ENCODE measurements at places on chromosomes 16 and 17.

DNA sequence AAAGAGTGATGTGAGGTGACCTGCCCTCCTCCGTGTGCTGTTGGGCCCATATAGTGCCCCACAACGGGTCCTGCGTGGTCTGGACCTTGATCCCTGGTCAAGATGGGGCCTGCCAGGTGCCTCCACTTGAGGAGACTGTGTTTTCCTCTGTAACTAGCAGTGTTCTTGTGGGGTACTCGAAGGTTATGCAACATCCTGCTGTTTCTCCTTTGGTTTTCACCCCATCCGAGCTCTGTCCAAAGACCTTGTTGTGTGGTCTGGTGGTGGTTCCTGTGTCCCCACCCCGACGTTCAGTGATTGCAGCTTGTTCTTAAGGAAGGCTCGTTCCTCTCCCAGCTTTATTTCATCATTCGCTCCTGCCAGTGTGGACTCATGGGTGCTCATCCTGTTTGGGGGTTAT is 38.7 kb upstream of the ZNF750 start:
- DNase-seq = no peak

DNA sequence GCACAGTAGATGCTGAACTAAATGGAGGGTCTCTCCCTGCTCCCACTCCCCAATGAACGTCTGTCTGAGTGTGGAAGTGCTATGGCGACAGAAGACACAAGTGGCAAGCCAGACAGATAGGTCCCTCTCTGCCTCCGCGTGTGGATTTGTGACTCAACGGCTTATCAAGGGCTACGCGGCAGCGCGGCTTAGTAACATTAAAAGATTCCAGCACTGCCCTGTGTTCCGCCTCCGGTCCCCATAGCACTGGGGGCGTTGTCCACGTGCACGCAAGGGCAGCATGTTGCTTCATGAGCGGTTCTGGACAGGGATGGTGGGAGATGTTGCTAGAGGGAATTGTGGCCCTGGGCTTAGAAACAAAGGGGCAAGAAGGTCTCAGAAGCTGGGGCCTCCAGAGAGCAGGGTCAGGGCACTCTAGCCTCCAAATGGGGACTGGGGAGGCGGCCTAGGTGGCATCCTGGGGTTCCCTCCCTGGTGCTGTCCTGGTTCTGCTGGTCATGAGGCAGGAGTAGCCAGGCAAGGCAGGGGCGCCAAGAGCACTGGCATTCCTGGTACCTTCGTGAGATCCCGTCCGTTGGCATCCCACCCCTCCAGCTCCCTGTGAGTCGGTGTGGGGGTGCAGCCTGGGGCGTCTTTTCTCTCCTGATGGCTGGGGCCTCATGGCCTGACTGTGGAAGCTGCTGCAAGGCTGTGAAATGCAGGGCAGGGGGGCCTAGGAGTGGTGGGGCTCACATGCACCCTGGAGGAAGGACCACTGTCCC is 9.1 kb downstream of the CRHR1 start:
- DNase-seq = no peak

- no peak for DNase-seq
These were observed 17.6 kb upstream of the CBX2 start for GRCh38 chr17:79760197-79760906.

DNA sequence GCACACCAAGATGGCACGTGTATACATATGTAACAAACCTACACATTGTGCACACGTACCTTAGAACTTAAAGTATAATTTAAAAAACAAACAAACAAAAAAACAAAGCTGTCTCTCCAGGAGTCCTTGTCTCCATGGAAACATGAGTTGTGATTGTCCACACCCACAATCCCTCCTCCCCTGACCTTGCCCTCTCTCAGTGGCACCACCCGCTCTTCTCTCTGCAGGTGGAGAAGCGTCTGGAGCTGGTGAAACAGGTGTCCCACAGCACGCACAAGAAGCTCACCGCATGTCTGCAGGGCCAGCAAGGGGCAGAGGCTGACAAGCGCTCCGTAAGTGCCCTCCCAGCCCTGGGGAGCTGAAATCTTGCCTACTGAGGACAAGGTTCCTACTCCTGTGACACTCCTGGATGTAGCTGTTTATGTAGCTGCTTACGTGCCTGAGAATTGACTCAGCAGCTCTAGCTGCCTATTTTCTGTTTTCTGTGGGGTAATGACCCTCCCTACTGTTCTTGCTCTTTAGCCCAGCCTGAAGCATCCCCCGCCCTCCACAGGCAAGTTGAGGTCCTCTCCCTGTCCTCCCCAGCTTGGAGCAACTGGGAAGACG is 107.0 kb downstream of the ARHGAP44 start:
- no peak for DNase-seq

- no peak for DNase-seq
These were observed 23.2 kb upstream of the ARHGAP17 start for GRCh38 chr16:25038239-25038954.

- no peak for DNase-seq
These were observed 9.3 kb upstream of the METRNL start for GRCh38 chr17:83069931-83070742.

DNA sequence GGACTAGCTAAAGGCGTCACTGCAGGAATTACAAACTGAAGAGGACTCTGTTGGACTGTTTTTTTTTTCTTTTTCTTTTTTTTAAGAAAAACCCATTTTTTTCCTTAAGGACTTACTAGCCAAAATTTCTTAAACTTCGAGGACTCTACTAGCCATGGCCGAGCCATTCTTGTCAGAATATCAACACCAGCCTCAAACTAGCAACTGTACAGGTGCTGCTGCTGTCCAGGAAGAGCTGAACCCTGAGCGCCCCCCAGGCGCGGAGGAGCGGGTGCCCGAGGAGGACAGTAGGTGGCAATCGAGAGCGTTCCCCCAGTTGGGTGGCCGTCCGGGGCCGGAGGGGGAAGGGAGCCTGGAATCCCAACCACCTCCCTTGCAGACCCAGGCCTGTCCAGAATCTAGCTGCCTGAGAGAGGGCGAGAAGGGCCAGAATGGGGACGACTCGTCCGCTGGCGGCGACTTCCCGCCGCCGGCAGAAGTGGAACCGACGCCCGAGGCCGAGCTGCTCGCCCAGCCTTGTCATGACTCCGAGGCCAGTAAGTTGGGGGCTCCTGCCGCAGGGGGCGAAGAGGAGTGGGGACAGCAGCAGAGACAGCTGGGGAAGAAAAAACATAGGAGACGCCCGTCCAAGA is 878 bp downstream of the HEXIM1 start:
- DNase-seq = peak; percentile 60

DNA sequence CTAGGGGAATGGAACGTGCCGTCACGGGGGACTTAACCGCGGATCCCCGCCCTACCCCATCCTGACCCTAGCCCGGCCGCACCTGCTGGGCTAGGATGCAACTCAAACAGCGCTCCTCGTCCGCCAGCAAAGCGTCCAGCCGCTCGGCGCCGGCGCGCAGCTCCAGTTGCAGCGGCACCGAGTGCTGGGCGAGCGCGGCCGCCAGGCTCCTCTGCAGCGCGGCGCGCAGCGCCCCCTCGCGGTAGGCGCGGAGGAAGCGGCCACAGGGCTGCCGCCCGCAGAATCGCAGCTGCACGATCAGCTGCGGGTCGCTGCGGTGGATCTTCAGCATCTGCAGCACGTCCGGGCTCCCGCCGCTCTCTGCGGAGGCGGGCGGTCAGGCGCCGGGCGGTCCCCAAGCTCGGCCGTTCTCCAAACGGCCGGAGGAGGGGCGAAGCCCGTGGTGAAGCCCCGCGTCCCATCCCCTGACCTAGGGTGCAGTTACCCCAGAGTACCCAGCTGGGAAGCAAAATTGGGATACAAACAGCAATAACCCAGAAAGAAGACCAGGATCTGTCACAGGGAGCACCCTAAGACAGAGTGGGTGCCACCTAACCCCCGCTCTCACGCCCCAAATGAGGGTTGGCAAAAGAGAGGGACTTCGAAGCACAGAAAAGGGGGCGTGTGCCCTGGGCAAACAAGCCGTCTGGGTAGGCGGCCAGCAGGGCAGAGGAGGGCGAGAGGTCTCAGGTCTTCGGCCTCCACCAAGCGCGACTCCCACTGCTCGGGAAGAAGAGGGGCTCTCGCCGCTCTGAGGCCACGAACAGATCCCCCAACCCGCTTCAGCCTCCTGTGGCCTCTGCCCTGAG is 4.2 kb downstream of the TRADD start:
- peak; percentile 63 for DNase-seq

DNA sequence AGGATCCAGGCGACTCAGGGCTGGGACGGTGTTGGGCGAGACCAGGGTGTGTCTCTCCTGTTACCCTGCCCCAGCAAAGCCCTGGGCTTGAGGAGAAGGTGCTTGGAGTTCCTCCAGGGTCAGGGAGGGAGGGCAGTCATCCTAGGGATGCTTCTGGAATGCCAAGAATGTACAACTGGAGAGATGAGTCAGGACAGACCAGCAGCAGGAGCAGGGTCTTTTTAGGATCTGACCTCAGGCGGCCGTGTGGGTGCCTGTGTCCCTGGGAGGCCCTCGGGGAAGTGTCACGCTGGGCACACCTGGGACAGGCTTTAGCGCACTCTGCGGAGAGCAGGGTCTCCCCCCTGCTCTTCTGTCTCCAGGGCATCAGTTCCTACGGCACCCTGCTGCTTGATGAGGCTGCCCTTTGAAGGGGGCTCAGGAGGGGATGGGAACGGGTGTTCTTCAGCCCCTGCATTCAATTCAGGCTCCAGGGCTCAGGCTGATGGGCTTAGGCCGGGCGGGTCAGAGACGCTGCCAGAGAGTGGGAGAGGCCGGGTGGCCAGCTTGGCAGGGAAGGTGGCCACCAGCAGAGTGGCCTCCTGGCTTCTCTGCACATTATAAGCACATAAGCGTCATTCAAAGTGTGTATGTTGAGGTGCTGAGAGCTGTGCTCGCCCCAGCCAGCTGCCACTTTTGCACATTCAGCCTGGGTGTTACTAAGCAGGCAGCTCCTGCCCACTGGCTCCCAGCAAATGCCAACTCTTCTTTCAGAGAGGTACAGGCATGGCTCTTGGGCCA is 8.4 kb upstream of the MTSS2 start:
- no peak for DNase-seq

GRCh38 chr16:57252148-57252721 is 7.2 kb downstream of the ARL2BP start:
- no peak for DNase-seq

DNA sequence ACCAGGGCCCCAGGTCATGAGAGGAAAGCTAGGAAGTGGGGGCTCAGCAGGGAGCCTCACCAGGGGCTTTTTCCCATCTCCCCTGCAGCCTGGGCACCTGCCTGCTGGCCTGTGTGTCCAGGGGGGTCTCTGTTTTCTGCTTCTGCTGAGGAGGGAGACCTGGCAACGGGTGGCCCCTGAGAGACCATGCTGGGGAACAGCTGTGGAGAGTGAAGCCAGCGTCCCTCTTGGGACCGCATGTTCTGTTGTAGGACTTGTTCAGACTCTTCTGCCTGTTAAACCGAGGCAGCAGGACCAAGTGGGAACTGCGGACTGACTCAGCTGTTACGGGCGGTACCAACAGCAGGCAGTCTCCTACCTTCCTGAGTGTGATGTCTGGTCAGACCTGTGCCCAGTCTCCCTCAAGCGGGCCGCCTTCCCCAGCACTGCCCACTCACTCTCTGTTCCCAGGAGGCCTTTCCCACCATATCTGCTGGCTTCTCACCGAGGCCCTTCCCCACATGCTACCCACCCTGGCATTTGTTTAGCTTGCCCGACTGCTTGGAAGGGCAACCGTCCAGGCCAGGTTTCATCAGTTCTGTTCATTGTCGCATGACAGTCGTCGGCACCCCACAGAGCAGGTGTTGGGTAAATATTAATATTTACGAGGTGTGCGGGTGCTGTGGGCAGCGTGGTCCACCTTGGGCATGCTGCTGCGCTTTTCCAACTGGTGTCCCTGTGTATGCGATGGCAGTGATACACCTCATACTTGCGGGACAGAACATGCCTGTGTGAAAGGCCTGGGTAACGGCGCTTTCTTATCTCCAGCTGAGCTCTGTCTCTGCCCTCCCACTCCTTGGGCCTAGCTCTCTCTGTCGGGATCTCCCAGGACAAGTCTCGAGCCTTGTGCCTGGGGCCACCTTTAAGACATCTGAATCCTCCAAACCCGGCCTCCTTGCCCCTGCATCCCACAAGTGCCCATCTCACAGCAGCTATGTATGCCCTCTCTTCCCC is 69.4 kb downstream of the MPRIP start:
- peak; percentile 47 for DNase-seq

GRCh38 chr16:4390266-4391260 is 18.9 kb downstream of the VASN start:
- DNase-seq = no peak

GRCh38 chr17:14557480-14557879 is 256.6 kb downstream of the HS3ST3B1 start:
- no peak for DNase-seq

DNA sequence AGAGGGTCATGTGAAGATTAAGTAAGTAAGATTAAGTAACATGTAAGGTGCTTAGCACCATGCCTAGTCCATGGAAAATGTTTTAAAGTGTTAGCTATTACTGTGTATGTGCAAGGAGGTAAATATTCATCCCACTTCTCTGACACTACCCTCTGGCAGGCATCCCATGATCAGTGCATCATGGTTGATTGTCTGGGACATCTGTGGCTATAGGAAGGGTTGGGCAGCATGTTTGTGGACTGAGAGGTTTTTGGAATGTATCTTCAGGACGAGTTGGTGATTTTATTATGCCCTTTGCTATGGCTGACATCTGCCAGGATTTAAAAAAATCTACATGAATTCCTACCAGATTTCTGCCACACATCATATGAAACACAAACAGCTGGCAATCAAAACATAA is 6.5 kb upstream of the TAOK1 start:
- DNase-seq = no peak

DNA sequence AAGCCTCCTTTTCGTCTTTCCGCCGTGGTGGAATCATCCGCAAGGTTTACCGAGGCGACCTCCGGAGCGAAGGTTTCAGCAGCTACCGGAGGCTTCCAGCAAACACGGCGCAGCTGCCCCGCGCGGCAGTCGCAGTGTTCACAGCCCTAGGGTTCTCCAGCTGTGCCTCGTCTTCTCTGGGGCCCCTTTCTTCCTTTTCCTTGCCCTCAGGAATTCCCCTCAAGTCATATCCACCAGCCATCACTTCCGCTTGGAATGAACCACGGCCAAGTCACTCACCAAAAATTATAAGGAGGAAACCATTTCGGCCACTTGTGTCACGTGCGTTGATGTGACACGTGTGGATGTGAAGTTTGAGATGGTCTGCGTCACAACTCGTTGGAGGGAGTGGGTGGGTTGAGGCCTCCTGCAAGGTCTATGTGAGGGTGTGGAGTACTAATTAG is 636 bp upstream of the ERN1 start:
- no peak for DNase-seq

DNA sequence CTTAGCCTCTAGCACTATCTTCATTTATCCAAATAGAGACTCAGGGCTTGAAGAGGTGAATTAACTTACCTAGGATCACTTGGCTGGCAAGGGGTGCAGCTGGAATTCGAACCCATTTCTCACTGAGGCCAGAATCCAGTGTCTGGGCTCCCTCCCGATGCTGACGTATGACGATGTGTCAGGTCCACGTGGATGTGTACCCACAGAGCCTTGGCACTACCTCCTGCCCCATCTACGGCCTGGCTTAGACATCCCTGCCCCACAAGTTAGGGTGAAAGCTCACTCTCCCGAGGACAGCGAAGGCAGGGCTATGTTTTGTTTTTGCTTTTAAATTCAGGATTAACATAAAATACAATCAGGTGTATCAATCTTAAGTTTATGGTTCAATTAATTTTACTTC is 332.3 kb downstream of the CPPED1 start:
- DNase-seq = no peak

Data from NCI-H2171 (cell line).